Stimulated activated CD4-positive, alpha-beta T cell treated with anti-CD3 and anti-CD28 coated beads, Interleukin-1b, Interleukin-23, amount 100 ng/mL, for 48 hours (primary cell): ENCODE measurements at places on chromosomes 7 and 10.

DNA sequence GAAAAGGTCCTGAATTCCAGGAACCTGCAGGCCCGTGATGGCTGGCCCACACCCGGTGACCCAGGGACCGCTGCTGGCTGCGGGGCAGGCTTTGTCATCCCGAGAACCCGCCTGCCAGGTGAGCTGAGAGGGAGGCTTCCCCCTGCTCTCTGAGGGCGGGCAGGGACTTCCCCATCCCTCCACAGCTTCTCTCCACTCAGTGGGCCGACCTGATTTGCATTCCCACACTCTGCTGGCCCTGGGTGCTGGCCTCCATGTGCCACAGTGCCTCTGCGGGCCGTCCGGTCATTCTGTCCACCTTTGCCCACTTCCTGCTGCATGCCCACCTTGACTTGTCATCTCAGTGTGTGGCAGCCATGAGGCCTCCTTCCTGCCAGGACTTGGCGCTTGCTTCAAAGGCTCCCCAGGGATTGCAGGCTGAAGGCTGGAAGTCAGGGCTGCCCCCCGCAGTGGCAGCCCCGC, 35.3 kb downstream of the PALD1 start:
- DNase-seq: peak; percentile 21

- no peak for DNase-seq
Observed at GRCh38 chr10:76491216-76491615, 1059.8 kb downstream of the LRMDA start.

GRCh38 chr10:71217266-71218045, 5.1 kb downstream of the UNC5B start:
- no peak for DNase-seq

DNA sequence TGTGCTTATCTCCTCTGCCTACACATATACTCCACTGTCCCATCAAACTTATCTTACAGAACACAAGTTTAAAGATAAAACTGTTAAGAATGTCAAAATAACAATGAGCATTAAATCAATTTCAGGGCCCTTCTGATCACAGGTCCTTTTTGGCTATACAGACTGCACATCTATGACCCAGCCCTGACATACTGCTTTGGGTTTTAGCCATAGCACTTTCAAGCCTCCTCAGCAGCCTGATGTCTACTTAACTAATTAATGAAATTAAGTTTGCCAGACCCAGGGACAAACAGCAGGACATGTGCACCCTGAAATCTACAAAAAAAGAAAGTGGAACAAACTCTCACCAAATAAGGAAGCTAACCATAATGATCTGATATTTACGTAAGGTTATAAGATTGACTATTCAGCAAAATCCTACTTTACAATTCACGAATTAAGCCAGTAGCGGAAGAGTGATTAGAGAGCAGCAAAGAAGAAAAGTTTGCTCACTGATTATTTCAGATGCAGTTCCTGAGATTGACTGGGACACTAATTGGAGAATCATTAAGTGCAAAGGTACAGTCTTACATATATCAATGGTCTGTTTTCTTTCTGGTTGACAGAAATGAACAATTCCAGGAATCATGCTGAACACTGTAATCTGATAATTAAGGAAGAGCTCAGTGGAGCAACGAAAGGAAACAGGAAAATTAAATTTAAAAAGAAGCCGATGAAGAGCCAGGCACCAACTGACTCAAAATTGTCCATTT, 669.3 kb upstream of the LRRN3 start:
- DNase-seq: no peak

DNA sequence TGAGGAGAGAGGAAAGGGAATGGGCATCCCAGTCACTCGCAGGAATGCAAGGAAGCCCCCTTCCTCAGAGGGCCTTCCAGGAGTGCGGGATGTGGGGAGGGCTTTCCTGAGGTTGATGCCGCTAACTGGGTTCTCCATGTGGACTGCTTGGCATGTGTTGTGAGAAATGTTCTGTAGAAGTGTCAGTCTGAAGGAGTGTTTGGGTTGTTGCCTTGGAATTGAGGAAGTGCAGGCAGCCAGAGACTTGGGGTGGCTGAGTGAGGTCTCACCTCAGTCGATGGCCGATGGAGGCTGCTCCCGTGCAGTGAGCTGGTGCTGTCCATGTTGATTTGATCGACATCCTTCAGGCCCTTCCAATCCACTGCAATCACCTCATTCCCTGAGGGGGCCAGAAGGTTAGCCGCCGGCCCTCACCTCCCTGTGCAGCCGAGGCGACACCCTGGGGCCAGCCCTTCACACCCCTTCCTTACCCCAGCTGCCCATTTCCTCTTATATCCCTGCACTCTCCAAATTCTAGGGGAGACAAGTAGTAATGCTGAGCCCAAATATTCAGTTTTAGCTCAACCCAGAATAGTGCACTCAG, 2.7 kb downstream of the FAM131B start:
- no peak for DNase-seq

GRCh38 chr7:7182156-7183060, at the start of gene C1GALT1:
C1GALT1 (plus strand) TSS chr7:7182544; CDS start chr7:7234320, 51,776 bp downstream.
- peak; percentile 97 for DNase-seq

- no peak for DNase-seq
Observed at GRCh38 chr7:129845178-129845971, 107.4 kb downstream of the UBE2H start.

GRCh38 chr7:55515569-55516279, 56.6 kb downstream of the VOPP1 start:
- peak; percentile 33 for DNase-seq

DNA sequence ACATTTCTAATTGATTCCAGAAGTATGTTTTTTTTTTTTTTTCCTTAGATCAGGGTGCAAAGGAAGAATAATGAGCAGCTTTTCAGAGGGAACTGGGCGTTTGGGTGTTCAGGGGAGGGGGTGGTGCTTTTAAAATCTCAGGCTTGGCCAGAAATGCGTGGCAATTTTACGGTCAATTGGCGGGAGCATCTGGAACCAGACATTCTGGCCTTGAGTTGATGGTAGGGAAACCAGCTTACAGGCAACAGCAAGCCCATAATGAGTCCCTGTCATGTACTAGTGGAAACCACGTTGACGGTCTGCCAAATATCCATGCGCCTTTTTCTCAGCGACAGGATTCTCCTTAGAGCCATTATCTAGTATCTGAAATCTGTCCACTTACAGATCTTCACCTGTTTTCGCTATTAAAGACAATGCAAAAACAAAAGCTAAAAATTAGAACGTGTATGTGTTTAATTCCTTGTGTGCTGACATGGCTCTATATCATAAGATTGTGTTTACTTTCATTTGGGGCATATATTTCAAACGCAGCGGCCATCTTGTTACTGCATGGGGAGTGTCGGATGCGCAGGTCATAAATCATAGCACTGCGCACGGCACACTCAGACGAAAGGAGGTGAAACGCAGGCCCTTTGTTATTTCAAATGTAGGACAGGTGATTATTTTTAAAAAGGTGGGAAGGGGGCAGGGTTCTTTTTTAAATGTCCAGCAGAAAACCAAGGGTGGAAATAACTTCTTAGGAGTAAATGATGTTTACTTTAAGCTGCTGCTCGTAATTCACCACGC, 209.2 kb downstream of the AGMO start:
- DNase-seq: no peak

DNA sequence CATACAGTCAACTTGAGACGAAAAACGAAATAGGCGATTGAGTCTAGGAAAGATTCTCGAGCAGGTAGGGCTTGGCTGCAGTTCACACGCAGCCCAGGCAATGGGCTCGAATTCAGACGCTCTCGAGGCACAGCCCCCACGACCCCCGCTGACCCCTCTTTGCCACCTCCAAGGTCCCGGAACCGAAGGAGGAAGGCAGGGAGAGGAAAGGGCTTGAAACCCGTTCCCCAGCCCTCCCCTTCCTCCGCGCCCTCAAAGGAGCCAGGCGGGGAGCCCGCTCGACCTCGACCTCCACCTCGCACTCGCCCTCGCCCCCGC, 441 bp downstream of the CCDC186 start:
- DNase-seq: no peak

DNA sequence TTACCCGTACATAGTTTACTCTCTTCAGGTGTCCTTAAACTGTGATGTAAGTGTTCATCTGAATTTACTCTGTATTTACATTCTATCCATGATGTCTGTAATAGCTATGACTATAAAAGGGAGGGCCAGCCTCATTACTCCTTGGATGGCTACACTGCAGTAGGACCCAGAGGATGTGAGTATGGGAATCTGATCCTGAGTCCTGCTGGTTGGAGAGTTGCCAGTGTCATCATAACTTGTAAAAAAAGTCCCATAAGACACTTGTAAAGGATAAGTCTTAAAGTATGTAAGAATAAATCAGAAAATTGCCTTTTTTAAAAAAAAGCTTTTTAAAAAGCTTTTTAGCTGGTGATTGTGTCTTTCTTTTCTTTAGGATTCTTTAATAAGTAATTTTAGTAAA, 95.4 kb downstream of the PPP1R9A start:
- no peak for DNase-seq

GRCh38 chr7:87420173-87420572, 55.3 kb downstream of the ABCB4 start:
- no peak for DNase-seq

- no peak for DNase-seq
Observed at GRCh38 chr10:28365840-28366239, 63.0 kb upstream of the MPP7 start.

GRCh38 chr7:86477343-86477935, 166.3 kb upstream of the GRM3 start:
- no peak for DNase-seq

GRCh38 chr10:59748834-59749233, 4.4 kb downstream of the MRLN start:
- no peak for DNase-seq

DNA sequence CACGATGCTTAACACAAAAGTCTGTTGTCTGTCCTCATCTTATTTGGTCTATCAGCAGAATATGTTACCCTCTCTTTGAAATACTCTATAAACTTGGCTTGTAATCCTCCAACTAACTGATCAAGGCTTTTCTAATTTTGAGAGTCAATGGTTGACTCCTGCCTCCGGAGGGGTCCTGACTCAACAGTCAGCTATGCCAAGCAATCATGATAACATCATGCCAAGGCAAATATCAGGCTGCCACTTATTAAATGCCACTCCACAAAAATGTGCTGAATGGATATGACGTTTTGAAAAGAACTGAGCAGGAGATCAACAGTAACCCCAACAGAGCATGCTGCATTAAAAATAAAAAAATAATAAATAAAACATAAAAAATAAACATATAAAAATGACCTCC, 116.1 kb downstream of the PARD3 start:
- no peak for DNase-seq

DNA sequence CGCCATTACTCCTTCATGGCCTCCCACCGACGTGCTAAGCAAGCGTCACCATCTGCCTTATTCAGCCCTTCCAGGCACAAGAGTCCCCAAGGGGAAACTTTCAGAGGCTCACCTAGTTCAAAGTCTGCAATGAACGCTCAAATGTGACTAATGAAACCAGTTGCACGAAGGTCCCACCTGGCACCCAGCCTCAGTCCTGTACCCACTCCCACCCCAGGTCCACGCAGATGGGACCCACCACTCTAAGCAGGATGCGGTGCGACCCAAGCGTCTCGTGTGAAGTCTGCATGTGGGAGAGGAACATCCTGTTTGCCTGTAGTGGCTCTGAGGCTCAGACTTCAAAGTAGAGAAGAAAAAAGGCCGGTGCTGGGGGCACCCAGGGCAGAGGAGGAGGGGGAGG, 40.3 kb downstream of the RGS10 start:
- peak; percentile 83 for DNase-seq

DNA sequence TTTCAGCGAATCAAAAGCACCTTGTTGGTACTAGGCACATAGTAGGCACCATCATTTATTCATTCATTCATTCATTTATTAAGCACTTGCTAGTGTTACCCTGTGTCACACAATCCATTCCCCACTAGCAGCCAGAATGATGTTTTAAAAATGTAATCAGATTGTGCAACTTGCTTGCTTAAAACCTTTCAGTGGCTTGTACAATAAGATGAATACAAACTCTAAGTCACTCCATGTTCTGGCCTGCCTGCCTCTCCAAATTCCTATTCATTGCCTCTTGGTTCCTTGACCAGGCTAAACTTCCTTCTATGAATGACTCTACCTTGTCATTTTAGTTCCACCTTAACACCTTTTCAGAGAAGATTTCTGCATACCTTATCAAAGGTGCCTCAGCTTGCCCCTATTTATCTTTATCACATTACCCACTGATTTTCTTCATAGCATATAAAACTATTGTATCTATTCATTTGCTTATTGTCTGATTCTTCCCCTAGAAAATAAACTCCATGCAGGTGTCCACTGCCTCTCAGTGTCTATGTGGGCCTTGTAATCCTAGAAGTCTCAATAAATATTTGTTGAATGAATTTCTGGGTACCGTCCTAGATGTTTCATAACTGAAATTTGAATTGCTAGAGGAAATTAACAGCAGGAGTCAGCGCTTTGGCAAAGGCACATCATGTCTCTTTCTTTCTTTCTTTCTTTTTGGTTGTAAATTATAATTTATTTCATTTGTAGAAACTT, 169.5 kb downstream of the TMEM26 start:
- no peak for DNase-seq

DNA sequence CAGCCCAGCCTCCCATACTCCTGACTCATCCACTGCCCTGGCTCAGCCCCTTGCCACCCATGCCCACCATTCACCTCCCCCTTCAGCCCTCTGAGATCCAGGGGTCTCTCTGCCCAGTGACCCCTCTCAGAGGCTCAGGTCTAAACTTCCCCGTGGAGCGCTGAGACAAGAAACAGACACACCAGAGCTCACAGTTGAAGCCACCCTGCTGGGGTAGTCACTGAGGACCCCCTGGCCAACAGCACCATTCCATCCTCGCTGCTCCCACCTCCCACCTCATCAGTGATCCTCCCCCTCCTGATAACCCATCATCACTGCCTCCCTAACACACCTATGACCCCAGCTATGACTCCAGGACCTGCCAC, 100.7 kb downstream of the GRID1 start:
- no peak for DNase-seq

- no peak for DNase-seq
Observed at GRCh38 chr10:14727465-14727864, 47.2 kb downstream of the FAM107B start.

- DNase-seq: peak; percentile 56
Observed at GRCh38 chr7:127447326-127447945, 54.9 kb upstream of the ZNF800 start.

GRCh38 chr7:151806204-151806603, 70.7 kb downstream of the PRKAG2 start:
- DNase-seq: no peak

DNA sequence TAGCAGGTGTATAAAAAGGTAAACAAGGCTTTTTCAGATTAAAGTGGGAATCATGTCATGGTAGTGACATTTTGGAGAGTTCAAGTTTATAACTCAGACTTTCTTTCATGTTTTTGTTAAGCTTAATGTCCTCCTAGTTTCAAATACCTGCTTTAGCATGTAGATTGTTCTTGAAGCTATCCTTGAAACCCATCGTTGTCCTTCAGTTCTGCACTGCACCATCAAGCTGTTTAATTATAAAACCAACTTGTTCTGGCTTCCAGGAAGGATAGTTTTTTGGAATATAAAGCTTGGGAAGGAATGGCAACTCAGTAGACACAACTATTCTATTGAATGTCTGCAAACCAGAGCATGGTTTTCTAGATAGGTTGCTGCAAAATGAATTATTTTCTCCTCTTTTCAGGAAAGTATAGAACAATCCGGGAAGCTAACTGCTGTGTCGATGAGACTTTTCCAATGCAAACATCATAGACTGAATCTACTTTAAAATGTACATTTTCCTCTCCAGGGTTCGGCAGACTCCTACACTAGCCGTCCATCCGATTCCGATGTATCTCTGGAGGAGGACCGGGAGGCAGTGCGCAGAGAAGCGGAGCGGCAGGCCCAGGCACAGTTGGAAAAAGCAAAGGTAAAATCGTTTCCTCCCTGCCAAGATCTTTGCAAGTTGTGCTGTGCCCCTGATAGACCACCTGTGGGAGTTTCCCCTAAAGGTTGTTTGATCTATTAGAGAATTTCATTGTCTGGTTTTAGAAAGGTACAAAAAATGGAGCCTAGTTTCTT, 249.8 kb downstream of the NSUN6 start:
- DNase-seq: no peak
